ENCODE measurements at places on chromosomes 5 and 9.
A peak's percentile ranks its signal among the peaks of the same experiment; 100 is the strongest.

DNA sequence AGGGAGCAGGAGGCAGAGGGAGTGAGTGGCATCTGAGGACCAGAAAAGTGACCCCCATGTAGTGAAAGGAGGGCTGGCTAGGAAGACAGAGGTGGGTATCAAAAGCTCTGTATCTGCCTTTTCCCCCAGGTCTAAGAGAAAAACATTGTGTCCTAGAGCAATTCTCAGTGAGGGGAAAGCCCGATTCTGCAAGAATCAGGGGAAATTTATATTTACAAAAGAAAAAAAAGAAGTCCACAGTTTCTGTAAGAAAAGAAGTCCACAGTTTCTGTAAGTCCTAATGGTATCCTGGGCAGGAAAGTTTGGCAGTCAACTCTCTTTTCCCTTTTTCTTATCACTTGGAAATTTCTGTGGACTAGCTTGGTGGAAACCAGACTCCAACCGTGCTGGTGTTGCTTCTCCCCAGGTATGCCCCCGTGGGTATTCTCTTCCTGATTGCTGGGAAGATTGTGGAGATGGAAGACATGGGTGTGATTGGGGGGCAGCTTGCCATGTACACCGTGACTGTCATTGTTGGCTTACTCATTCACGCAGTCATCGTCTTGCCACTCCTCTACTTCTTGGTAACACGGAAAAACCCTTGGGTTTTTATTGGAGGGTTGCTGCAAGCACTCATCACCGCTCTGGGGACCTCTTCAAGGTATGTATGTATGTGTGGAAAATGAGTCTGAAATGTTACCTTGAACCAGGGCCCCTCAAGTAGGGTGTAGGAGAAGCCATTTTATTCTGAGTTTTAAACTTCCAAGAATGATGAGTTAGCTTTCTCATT, 73.0 kb downstream of the SLC1A3 start:
- no peak for DNase-seq

GRCh38 chr9:108528231-108528630, 327.6 kb downstream of the ACTL7B start:
- no peak for DNase-seq

DNA sequence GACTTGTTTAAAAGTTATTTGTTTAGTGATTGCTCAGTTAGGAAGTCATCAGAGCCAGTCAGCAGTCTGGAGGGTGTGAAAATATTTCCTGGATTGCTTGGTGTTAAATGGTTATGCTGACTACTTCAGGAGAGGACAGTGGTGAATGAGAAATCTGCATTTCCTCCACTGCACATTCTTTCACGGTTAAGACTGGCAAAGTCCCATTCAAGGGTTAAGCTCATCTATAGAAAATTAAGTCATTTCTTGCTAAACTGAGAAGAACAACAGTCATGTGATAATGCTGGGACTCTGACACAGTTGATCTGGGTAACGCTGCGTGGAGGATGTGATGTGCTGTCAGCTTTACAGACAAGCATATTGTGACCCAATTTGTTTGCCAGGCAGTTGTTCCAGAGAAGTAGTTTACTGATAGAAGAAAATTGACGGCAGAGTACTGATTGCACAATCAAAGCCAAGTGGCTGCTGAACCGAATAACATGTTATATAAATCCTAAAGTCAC, 80.4 kb downstream of the GRAMD2B start:
- DNase-seq = no peak

DNA sequence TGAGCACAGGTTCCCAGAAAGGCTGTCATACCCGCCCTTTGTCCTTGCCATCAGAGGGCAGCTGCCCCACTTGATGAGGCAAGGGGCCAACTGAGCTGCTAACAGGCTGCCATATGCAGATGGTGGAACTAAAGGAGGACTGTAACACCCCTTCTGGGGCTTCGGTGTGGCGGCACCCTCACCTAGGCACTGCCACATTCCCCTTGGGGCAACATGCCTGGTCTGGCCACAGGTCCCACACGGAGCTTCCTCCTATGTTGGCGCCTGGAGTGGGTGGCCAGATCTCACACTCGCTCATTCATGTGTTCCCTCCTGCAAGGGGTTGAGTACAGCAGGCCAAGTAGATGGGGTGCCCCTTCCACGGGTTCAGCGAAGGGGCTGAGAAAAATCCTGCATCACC, 777.4 kb upstream of the CHD1 start:
- no peak for DNase-seq

- DNase-seq = no peak
Observed at GRCh38 chr9:1882711-1883403, 132.3 kb upstream of the SMARCA2 start.

DNA sequence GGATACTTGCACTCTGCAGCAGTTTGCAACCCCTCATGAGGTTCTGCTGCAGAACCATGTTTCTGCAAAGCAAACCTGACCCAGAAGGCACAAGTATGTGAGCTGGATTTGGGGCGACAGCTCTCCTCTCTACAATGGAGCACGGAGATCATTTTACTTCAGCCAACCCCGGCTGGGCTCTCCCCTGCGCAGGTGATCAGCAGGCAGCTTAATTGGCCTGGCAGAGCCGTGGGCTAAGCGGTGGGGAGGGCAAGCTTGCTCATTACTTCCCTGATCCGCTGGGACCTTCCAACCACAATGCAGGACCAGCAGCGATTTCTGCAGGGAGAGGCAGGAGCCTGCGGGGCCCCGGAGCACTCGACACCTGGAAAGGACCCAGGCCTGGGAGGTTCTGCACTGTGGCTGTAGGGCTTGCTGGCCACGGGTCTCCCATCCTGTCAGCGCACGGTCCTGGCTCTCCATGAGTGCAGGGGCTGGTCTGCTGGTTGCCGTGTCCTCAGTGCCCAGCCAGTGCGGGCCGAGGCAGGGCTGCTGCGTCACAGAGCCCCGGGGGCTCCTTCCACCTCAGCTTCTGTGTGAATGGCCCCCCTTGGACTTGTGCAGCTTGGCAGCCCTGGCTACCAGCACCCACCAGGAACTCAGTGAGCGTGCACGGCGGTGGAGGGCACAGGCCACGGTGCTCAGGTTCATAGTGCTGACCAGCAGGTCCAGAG, 51.8 kb upstream of the RAPGEF1 start:
- DNase-seq = no peak

DNA sequence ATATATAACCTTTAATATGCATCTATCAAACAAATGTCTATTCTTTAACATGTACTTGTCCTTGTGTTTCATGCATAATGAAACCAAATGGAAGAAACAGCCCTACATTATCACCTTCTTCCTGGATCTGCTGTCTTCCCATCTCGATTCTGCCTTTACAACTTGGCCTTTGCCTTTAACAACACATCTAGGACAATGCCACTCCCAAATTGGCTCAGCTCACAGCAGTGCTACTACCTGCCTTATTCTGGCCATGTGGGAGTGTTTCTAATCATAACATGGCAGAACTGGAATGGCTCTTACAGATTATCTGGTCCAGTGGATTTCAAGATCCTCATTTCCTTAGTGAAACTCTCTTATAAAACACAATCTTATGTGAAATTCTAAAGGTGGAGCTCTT, 176.5 kb downstream of the CARTPT start:
- DNase-seq = no peak

DNA sequence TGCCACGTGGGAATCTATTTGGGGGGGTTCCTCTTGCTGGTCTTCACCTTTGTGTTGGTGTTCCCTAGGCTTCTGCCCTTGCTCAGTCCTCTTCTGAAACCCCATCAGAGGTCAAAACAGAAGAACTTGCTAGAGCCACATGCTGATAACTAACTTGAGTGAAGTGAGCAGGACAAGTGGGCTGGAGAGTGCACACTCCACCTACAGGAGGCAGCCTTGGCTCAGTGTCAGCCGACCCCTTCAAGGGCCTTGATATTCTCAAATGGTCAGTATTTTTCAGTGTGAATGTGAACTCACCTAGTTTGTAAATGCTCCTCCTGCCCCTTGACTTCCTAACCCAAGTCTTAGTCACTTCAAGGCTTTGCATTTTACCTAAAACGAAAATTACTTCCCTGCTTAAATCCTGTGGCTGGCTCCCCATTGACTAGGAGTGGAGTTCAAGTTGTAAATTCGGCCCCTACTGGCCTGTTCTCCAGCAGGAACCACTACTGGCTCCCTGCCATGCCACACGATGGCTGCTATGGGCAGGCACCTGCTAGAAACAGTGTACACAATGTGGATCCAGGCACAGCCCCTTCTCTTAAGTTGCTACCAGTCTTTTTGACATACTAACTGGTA, 3.6 kb upstream of the SLC1A3 start:
- DNase-seq = no peak

DNA sequence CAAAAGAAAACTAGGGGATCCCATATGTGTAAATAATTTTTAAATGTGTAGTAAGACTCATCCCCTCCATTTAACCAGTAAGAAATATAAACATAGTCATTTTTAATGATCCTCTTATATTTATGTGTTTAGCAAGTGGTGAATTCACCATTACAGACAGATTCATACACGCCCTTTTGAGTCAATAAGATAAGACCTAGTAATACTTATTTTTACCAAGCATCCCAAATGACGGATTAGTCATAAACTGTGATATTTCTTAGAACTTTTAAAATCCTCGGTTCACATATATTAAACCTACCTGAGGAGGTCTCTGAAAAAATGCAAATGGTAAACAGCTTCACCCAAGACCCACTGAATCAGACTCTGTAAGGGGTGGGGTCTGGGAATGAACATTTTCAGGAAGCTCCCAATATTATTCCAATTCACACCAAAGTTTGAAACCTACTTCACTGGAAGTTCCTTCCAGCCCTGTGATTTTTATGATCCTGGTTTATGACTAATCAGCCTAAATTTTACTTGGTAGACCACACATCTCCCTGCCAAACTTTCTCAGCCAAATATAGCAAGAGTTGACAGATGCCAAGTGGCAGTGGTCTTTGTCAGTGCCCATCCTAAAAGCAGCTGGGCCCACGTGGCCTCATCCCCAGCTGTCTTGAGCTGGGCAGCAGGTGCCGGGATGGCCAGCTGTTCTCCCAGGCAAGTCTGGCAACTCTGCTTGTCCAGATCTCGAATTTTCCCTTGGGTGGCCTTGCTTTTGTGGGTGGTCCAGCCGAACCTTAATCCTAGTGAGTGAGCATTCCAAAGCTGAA, 559.0 kb upstream of the RGMB start:
- DNase-seq = no peak

DNA sequence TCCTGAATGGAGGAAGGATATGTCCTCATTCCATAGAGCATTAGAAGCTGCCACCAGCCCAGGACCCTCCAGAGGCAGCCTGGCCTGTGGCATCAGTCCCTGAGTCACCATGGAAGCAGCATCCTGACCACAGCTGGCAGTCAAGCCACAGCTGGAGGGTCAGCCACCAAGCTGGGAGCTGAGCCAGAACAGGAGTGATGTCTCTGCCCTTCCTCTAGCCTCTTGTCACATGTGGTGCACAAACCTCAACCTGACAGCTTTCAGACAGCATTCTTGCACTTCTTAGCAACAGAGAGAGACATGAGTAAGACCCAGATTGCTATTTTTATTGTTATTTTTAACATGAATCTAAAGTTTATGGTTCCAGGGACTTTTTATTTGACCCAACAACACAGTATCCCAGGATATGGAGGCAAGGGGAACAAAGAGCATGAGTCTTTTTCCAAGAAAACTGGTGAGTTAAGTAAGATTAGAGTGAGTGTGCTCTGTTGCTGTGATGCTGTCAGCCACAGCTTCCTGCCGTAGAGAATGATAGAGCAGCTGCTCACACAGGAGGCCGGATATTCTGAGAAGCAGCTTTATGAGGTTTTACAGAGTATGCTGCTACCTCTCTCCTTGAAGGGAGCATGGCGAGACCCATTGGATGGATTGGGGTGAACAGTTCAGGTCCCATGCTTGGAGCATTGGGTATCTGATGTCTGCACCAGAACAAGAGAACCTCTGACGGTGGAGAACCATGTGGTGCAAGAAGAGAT, 13.0 kb upstream of the CYFIP2 start:
- peak; percentile 41 for DNase-seq
